ENCODE measurements at places on chromosomes 3 and 15.

- DNase-seq, result no peak
Observed at GRCh38 chr3:150323770-150324169, 84.3 kb upstream of the TSC22D2 start.

DNA sequence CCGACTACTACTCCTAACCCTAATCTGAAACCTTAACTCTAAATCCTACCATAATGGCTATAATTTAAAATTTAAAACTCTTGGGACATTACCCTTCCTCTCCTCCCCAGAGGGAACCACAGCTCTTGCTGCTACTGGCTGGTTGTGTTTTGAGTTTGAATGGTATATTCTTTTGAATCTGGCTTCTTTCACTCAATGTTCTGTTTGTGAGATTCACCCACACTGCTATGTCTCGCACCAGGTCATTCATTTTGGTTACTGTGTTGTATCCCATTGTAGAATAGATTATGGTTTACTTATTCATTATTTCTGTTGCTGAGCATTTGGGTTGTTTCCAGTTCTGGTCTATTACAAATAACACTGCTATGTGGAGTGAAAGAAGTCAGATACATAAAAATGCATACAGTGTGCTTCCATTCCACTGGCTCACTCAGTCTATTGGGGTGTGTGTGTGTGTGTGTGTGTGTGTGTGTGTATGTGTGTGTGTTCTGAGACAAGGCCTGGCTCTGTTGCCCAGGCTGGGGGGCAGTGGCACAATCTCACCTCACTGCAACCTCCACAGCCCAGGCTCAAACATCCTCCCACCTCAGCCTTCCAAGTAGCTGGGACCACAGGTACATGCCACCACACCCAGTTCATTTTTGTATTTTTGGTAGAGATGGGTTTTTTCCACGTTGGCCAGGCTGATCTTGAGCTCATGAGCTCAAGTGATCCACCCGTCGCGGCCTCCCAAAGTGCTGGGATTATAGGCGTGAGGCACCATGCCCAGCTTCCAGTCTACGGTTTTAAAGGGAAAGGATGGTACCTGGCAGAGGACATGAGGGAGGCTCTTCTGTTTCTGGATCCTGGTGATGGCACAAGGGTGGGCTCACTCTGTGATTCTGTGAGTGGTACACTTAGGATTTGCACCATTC, 19.2 kb upstream of the SYNM start:
- DNase-seq, result no peak

DNA sequence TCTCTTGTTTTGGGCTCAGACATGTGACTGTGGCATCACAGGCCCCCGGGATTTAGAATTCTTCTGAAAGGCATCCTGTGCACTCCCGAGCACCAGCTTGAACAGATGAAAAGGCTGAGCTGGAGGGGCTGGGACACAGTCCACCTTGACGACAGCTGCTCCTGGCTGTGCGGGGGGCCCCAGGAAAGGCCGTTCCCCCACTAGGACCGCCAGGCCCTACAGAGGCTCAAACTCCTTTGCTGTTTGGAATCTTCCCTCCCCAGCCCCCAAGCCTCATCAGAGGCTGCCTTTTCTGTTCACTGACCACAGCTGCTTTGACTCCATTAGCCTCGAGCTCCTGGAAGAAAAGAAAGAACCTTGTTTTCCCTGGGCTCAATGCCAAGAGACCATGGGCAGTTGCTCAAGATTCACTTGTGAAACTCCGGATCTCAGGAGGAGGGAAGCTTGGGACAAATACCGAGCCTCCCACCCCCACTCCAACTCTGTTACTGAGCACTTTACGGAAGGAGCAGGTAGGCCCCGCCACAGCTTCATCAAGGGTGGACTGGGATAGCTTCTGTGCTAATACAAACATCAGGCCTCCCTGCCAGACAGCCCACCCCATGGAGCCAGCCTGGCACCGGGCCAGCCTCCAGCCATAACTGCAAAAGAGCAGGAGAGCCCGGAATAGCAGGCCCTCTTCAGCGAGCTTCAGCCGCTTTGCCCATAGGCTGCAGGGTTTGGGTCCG, 15.7 kb downstream of the CIDEC start:
- no peak for DNase-seq

- no peak for DNase-seq
Observed at GRCh38 chr3:4512895-4513616, 19.9 kb downstream of the ITPR1 start.

DNA sequence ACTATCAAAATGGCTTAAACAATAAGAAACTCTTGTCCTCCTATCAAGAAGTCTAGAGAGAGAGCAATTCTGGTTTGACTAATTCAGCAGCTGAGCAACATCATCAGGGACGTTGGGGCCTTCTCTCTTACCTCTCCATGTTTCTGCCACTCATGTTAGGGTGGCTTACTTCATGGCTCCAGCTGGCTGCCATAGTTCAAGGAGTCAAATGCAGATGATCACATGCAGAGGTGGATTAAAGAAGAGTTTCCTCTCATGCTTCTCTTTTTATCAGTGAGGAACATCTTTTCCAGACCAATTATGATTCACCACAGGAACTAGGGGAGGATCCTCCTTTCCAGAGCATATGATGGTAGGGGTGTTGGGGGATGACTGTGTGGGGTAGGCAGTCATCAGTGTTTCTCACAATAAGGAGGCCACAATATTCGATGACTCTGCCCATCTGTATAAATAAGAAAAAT, 45.5 kb downstream of the NEK11 start:
- DNase-seq, result no peak

- DNase-seq, result no peak
Observed at GRCh38 chr3:156236556-156237260, 116.3 kb downstream of the KCNAB1 start.

- DNase-seq, result no peak
Observed at GRCh38 chr15:42088801-42089640, 5.3 kb downstream of the PLA2G4D start.

DNA sequence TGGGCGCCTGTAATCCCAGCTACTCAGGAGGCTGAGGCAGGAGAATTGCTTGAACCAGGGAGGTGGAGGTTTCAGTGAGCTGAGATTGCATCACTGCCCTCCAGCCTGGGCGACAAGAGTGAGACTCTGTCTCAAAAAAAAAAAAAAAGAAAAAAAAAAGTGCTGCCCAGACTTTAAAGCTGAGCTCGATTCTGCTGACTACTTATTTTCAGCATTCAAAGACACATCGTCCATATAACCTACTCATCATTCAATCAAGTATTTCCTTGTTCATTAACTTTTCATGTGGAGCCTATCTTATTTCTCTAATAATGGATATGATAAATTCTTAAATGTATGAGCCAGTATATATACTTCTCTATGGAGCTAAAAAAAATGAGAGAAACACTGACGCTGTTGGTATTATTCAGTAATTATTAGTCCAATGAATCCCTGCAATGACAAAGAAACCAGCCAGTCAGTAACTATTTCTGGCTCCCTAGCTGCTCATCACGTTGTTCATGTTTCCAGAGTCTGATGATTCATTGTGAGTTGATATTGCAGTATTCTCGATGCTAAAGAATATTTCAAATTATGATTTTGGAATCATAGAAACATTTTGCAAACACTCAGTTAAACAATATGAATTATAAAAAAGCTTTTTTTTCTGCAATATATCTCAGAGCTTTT, 111.9 kb downstream of the RAP2B start:
- DNase-seq, result no peak

- no peak for DNase-seq
Observed at GRCh38 chr15:70954733-70955132, 62.1 kb downstream of the LRRC49 start.

GRCh38 chr3:155701882-155702465, 42.9 kb downstream of the PLCH1 start:
- peak; percentile 46 for DNase-seq

All from CD4-positive, alpha-beta T cell treated with Interleukin-12 subunit alpha and Interleukin-12 subunit beta, for 1 hour (primary cell).